ENCODE measurements at places on chromosomes 4 and X.

GRCh38 chr4:17324386-17324830 lies 187.5 kb downstream of the QDPR start:
- peak; percentile 46 for DNase-seq

GRCh38 chr4:52143815-52144214 lies 92.7 kb downstream of the SPATA18 start:
- DNase-seq: no peak

GRCh38 chr4:52263607-52264006 lies 212.5 kb downstream of the SPATA18 start:
- DNase-seq: no peak

DNA sequence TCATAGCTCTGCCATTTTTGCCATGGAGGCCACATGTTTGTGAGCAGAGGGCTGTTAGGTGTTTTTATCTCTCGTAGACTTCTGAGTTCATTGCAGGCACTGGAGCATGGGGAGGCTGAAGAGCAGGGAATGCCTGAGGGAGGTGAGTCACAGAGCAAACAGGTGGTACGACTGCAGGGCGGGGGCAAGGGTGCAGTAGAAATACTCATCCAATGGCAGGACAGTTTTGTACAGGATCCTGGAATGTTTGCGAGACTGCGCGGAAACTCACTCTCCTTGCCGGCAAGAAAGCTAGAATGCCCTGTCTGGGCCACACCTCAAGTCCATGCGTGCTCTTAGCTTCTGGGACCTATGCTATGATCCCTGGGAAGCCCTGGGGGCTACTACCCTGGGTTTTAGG lies 20.0 kb upstream of the VCX2 start:
- DNase-seq: peak; percentile 82

DNA sequence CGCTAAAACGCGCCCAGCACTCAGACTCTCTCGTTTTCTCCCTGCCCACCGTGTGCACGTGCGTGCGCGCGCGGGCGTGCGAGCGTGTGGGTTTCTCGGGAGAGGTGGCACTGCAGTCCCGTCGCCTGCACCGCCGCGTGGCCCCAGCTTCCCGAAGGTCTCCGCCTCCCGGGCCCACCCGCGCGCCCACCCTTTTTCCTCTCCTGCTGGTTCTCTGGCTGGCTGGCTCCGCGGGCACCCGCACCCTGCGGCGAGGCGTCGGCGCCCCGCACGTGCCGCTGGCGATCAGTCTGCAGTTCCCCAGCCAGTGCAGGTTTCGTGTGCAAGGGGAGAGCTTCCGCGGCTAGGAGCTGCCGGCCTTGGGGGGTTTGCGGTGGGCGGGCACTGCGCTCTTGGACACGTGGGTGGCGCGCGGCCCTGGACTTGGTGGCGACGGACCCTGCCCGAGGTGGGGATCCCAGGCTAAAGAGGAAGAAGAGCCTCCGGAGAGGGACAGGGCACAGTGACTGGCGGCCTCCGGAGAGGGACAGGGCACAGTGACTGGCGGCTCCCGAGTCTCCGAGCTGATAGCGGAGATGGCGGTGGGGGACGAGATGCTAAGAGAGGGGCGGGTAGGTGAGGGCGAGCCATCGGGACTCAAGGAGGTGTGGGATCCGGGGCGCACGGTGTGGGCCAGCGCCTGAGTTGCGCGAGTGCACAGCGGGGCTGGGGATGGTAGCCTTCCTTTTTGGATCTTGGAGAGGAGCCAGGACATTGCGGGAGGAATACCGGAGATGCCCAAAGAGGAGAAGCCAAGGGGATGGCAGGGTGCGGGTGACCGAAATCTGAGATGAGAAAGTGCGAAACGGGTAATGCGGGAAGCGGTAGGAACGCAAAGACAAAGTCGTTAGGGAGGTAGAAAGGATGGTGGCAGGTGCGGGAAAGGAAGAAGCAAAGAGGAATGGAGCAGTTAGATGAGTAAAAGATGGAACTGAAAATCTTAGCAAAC lies at the start of gene FAM184B:
TSS of gene FAM184B (minus strand) at position 322 of the 988 bp plus-strand sequence. CDS start 322 bp downstream, outside the sequence.
- DNase-seq: peak; percentile 42
